Fibroblast of skin of scalp (primary cell): ENCODE measurements at places on chromosomes 7 and 10.

GRCh38 chr7:122528879-122529481 lies 169.9 kb downstream of the RNF133 start:
- DNase-seq = peak; percentile 31

GRCh38 chr10:58577437-58577777 lies 64.7 kb downstream of the BICC1 start:
- peak; percentile 69 for DNase-seq

DNA sequence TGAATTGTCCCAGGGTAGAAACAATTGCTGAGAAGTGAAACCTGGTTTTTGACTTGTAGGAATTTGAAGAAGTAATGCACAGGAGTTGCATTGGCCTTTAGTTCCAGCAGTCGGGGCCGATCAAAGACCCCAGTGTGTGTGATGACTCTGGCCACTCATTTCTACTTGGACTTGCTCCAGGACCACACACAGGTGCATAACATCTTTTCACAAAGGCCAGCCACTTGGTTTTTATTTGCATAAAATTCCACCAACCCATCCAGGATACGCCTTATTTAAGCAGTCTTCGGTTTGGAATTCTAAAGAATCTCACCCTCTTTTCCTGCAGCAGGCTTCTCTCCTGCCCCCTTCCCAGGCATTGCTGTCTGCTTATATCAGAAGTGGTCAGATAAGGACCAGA lies 162.0 kb upstream of the HABP2 start:
- no peak for DNase-seq

- DNase-seq = peak; percentile 41
Measured at GRCh38 chr10:22372917-22373316, 27.6 kb downstream of the SPAG6 start.

- peak; percentile 99 for DNase-seq
Measured at GRCh38 chr7:5694912-5695726, 86.3 kb downstream of the RNF216 start.

GRCh38 chr10:118207470-118208007 lies 134.6 kb downstream of the FAM204A start:
- no peak for DNase-seq

DNA sequence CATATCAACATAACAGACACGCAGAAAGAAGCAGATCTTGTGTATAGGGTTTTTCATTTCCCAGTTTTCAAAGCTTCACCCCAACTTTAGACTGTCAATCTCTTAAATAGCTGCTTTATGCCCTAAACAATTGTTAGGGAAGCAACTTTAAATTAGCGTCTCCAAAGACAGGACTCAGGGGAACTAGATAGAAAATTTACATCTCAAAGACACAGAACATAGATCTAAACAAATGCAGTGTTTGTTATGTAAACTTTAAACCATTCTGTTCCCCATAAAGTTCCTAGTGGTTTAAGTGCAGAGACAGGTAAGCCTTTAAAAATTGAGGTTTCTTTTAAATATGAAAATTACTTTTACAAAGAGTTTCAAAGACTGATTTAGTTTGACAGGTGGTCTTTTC lies 379.2 kb upstream of the GHITM start:
- no peak for DNase-seq

DNA sequence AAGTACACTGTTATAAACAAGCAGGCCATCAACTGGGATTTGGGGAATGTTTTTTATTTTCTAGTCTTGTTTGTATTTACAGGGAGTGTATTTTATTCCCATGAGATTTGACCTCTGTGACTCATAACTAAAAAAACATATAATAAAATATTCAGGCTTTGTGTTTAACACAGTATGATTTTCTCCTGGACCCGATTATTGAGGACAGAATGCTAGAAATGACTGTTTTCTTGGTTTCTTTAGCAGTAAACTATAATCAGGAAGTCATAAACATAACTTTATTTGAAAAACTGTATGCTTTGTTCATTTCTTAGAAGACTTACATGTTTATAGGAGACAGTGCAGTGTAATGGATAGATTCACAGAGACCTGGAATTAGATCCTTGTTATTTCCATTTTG lies 2.1 kb downstream of the NHLRC2 start:
- peak; percentile 2 for DNase-seq

DNA sequence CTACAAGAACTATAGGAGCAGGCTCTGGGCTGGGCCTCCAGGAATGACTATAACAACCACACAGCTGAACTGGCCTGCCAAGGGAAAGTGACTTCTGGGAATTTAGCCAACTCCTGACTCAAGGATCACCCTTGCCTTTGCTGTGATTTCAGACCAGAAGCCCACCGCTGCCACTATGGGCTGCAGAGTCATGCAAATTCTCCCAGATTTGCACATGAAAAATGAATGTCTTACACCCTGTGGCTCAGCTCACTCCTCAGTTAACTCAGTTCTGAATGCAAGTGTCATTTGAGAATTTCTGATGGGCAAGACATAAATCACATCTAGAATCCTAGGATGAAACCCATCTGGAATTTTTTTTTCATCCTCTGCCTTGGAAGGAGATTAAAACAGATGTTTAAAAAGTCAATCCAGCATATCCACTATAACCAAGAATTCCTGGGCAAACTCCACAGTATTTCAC lies 186.5 kb upstream of the BET1 start:
- DNase-seq = peak; percentile 98

- DNase-seq = peak; percentile 2
Measured at GRCh38 chr7:33325754-33326484, 196.6 kb downstream of the BBS9 start.

DNA sequence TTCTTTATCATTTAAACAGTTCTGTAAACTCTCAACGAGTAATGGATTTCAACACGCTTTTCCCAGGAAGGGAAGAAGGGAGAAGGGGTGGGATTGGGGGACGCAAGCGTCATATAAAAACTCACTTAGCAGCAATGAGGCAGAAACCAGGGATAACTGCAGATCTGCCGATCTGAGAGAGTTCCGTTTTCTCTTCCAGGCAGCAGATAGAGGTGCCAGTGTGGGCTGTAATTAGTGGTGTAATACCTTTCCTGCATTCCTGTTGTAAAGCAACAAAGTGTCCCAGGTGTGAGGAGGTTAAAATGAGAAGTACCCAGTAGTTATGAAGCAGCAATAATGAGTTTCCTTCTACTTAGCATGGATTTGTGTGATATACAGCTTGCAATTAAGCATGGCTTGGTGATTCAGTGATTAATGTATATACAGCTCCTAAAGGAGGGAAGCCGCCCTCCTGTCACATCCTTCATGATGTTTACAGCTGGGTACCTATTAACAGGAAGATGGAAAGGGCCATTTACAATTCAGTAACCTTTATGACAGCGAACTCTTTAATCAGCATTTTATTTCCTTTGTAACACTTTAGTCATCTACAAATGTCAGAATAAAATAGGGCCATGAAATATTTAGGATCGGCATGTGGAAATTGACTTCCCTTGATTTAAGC lies 271.9 kb downstream of the LRMDA start:
- DNase-seq = no peak

- no peak for DNase-seq
Measured at GRCh38 chr7:24334627-24335026, 50.6 kb downstream of the NPY start.

DNA sequence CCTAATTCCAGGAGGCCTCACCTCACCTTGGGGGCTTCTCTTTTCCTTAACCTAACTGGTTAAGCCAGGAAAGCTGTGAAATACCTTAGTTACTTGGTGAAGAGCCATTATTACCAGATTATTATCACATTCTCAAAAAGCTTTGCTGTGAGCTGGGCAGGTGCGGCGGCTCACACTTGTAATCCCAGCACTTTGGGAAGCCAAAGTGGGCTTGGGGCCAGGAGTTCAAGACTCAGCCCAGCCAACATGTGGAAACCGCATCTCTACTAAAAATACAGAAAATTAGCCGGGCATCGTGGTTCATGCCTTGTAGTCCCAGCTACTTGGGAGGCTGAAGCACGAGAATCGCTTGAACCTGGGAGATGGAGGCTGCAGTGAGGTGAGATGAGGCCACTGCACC lies 102.4 kb upstream of the KLF6 start:
- DNase-seq = no peak

DNA sequence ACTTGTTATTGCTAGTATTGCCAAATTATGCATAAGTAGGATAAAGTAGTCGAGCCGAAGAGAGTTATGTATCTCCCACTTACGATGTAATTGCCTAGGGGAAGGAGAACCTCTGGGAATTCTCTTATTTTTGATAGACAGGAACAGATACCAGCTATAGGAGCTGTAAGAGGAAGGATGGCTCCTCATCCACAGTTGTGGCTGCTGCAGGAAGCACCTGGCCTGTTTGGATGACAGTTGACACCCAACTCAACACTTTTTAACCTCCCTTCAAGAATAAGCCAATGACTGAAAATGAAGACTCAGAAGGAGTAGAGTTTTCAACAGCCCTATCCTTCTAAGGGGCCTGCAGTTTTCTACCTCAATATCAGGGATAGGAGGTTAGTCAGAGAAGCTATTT lies 6.3 kb downstream of the DYDC1 start:
- no peak for DNase-seq

DNA sequence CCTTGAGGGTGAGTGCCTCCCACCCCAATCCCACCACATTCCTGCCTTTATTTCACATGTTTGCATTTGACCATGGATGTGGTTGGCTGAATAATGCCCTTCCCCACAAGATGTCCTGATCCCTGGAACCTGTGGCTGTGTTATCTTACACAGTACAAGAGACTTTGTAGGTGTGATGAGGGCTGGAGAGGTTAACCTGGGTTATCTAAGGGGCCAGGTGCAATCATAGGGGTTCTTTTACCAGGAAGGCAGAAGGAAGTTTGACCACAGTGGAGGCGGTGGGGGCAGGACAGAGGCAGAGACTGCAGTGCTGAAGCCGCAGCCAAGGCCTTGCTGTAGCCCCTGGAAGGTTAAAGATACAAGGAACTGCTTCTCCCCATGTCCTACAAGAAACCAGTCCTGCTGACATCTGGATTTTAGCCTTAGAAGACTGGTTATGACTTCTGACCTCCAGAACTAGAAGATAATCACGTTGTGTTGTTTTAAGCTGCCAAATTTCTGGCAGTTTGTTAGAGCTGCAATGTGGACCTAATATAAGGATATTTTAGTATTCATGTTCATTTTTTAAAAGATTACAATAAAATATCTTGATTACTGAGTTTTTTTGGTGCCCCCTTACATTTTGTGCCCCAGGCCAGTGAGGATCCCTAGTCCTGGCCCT lies 136.6 kb downstream of the ARHGAP22 start:
- no peak for DNase-seq
